Activated CD4-positive, CD25-positive, alpha-beta regulatory T cell (primary cell): ENCODE measurements at places on chromosomes 2 and 18.

DNA sequence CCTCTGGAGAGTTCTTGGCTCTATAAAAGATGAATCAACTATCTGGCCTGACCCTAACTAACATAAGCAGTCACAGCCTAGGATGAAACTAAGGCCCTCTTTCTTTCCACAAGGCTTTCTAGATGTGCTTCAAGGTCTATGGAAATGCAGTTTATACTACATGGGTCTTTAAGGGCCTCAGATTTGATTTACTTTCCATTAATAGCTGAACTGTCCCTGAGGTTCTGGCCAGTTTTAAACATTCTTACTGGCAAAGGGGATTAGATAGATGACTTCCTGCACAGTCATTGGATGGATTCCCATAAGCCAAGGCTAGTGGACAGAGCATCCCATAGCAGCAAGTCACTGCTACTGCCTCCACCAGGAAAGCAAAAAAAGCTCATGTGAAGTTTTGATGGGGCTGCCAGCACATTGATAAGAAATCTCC, 38.1 kb upstream of the LCLAT1 start:
- DNase-seq: no peak

DNA sequence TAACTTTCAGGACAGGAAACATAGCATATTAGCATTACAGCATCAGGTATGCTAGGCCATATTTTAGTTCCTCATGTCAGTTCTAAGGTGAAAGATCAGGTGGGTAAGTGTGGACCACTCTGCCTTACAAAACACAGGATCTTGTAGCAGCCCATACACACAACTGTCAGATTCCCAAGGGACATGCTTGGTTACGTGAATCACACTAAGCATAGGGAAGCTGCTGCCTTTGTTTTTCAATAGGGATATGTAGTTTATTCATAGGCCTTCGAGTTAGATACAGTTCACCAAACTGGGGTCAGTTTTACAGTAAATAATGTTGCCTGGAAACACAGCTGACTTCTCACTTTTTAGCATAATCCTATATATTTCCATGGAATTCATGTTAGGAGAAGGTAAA, 116.1 kb upstream of the OTX1 start:
- DNase-seq: no peak

GRCh38 chr18:46321955-46322354, 217.8 kb downstream of the HAUS1 start:
- DNase-seq: no peak

DNA sequence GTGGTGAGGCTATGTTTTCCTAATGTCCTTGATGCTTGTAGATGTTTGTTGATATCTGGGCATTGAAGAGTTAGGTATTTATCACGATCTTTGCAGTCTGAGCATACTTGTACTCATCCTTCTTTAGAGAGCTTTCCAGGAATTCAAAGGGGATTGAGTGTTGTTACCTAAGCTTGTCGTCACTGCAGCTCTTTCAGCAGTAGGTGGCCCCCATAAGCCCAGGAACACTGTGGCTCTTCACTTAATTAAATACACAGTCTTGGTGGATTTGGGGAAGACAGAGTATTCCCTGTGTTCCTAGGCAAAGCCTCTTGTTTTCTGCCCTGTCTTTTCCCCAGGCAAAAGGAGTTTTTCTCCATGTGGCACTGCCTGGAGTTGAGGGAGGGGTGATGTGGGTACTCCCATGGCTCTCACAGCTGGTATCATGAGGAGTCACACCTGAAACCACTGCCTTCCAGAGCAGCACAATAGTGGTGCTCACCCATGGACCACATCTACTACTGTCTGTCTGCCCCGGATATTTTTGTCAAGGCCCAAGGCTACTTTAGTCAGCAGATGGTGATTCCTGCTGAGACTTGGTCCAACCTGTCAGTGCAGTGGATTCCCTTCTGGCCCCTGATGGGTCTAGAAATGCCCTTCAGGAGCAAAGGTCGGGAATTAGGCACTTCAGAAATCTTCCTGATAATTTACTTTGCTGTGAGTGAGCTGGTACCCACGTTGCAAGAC, 95.7 kb downstream of the GALNT13 start:
- DNase-seq: no peak

- no peak for DNase-seq
Measured at GRCh38 chr2:26382564-26382963, 19.2 kb upstream of the DRC1 start.
